Suppressor macrophage treated with lipopolysaccharide for 4 hours (primary cell): ENCODE measurements at places on chromosomes 1 and 21.
A peak's percentile ranks its signal among the peaks of the same experiment; 100 is the strongest.

DNA sequence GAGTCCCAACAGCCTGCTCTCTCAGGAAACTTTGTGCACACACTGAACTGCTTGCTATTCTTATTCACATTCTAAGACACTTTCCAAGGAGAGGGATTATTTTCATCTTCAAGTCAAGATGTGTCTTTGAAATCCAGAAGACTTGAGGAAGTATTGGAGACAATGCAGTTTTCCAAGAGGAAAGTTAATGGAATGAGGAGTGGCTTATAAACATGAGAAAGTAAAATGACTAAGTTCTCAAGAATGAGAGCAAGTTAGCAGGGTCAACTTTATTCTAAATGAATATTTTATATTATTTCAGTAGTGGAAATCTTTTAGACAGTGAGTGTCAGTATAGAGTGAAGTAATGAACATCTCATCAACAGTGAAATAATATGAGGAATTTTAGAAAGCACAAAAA is 1239.3 kb downstream of the MRPL39 start:
- DNase-seq: no peak

- DNase-seq: peak; percentile 70
These were observed 23.7 kb downstream of the SNX27 start for GRCh38 chr1:151635479-151636072.

DNA sequence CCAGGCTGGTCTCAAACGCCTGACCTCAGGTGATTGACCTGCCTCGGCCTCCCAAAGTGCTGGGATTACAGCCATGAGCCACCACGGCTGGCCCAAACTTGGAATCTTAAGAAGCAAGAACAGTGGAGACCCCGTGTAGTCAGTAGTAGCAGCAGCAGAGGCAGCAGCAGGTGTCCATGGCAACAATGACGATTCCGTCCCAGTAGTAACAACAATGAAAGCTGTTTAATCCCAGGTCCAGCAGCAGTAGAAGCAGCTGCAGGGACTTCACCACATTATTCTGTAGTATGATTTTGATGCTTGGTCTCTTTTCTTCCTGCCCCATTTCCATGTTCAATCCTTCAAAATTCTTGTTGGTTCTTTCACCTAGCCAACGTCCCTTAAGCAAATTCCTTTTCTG is 69.6 kb upstream of the KCTD3 start:
- DNase-seq: no peak

GRCh38 chr1:207910591-207911354 is at the start of gene CD34:
Gene CD34 (minus strand): TSS chr1:207911125. CDS start chr1:207911080, 45 bp downstream.
- no peak for DNase-seq
